ENCODE measurements at places on chromosomes 1 and 21. TPM values are rescaled to one million over a fixed set of nuclear protein-coding genes. Genes with fewer than 3 reads are reported as not detected.

PPM1J gene
- 1.4 TPM for total RNA-seq

LCE1E gene
- total RNA-seq: not detected

OR2L8 gene
- 0.34 TPM for total RNA-seq

DNA sequence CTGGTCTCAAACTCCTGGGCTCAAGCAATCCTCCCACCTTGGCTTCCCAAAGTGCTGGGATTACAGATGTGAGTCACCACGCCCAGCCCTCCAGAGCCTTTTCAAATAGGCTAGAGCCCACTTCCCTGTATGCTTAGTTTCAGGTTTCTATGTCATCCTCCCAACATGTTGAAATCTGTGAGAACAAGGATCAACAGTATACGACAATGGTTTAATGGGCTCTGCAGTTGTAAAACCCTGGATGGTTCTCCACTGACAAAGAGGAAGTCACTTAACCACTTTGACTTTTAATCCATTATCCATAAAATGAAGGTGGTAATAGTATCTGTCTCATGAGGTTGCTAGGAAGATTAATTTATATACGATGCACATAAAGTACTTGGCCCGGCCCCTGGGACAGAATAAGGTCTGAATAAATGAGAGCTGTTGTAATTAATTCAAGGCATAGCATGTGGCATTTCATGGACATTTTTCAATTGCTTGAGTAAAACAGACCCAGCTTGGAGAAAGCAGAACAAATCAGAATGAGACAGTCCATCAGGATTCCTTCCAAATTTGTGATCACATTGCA is 113.9 kb upstream of the ZNF648 start:
- peaks cover 8% of the 10 kb centered on the region for H3K4me1 ChIP-seq
- H3K36me3 ChIP-seq: no peaks in the 10 kb centered on the region
- no peak overlapping the region for H3K27ac ChIP-seq

DNA sequence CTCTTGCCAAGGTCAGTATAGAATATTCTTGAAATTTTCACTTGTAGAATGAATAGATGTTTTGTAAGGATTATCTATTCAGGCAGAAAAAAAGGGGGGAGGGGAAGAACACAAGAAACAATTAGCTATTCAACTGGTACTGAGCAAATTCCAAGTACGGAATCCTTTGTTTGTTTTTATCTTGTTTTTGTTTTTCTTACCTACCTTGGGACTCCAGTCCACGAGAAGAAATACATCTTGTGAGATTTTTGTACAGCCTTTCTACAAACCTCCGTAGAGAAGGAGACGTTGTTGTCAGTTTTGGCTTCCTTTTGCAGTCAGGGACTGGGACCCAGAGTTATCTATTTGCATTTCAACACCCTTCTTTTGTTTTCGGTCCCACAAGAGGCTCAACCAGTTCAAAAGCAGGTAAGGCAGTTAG is 36.0 kb downstream of the ZNF281 start:
- H3K4me1 ChIP-seq: no peaks in the 10 kb centered on the region
- no peak for DNase-seq
- H3K27ac ChIP-seq: no peak overlapping the region
- no peak overlapping the region for H3K4me3 ChIP-seq
- H3K27me3 ChIP-seq: no peaks in the 10 kb centered on the region

DNA sequence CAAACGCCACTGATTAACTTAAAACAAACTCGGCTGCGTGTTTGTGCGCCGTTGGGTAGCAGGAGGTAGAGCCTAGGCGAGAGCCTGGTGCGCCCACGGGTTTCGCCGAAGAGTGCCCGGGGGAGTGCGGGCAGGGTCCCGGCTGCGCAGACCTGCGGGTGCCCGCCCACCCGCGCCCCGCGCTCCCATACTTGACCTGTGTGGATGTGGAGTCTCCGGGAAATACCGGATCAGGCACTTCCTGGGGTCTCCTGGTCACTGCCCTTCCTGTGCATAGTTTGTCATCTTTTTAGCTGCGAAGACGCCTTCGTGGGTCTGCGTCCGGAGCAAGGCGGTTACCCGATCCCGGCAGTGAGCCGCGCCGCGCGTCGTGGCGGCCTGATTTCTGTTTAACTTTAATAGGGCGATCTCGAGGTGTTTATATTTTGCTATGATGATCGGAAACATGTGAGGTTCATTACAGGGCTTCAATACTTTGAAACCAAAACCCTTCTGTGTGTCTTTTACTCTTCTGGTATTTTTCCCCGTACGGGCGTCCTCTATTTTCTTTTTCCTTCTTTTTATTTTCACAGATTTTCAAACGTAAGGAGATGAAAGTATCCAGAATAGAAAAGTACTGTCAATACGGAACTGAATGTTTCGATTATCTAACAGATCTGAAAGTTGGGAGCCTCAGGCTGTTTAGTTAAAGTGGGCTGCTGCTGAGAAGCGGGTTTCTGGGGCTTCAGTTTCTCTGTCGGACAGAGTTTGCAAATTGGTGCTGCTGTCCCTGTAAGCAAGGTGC is 15.2 kb downstream of the NR5A2 start:
- no peak overlapping the region for H3K27ac ChIP-seq
- no peak for DNase-seq
- H3K4me3 ChIP-seq: peak overlapping the region; percentile 15
- H3K4me1 ChIP-seq: peaks cover 5% of the 10 kb centered on the region
- no peaks in the 10 kb centered on the region for H3K27me3 ChIP-seq

GRCh38 chr1:81455481-81455880 is 345.3 kb upstream of the ADGRL2 start:
- H3K4me1 ChIP-seq: no peaks in the 10 kb centered on the region
- H3K36me3 ChIP-seq: no peaks in the 10 kb centered on the region
- H3K4me3 ChIP-seq: no peak overlapping the region

- no peaks in the 10 kb centered on the region for H3K27me3 ChIP-seq
- no peaks in the 10 kb centered on the region for H3K36me3 ChIP-seq
- no peak overlapping the region for H3K4me3 ChIP-seq
- no peak for DNase-seq
- peaks cover 2% of the 10 kb centered on the region for H3K4me1 ChIP-seq
- H3K27ac ChIP-seq: no peak overlapping the region
These were observed 1078.5 kb upstream of the ADGRL4 start for GRCh38 chr1:80085067-80085466.

DNA sequence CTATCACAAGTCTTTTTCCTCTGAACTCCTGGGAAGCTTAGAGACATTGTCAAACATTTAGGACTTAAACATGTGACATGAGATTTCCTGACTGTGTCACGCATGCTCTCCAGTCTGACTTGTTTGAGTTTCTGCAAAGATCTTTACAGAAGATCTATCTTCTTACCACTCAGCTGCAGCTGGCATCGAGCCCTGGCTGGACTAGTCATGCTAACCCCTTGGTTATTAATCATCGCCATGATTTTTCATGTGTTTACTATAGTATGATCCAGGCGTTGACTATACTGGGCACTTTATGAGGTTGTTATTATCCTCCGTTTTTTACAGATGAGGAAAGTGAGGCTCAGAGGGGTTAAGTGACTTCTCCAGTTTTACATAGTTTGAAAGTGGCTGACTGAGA is 18.1 kb upstream of the IRF2BP2 start:
- H3K4me3 ChIP-seq: no peak overlapping the region
- no peaks in the 10 kb centered on the region for H3K4me1 ChIP-seq
- no peak for DNase-seq
- no peak overlapping the region for H3K27ac ChIP-seq
- no peaks in the 10 kb centered on the region for H3K36me3 ChIP-seq
- H3K27me3 ChIP-seq: no peaks in the 10 kb centered on the region
